ENCODE measurements at places on chromosomes 5 and 9.

- DNase-seq, result no peak
These were observed 34.0 kb upstream of the FCHO2 start for GRCh38 chr5:72921886-72922285.

DNA sequence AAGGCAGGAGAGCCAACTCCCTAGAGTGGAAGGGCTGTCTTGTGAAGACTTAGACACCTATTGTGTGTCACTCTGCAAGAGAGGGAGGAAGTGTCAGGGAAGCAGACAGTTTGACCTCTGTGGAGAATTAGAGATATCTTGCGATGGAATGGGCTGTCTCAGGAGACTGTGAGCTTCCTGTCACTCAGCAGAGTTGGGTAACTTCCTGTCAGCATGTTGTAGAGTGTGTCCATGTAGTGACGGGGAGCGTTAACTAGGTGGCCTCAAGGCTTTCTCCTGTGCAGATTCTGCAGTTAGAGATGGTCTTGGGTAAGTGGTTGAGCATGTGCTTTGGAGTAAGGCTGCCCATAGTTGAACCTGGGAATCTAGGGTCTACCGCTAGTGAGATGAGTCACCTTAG is 136.5 kb downstream of the KIF4B start:
- DNase-seq, result no peak

- no peak for DNase-seq
These were observed 212.4 kb downstream of the MAPKAP1 start for GRCh38 chr9:125494653-125494915.

- no peak for DNase-seq
These were observed at the start of gene BRINP1 for GRCh38 chr9:119368681-119369581. BRINP1 (minus strand) TSS chr9:119369435; CDS start chr9:119313355, 56,080 bp downstream.

DNA sequence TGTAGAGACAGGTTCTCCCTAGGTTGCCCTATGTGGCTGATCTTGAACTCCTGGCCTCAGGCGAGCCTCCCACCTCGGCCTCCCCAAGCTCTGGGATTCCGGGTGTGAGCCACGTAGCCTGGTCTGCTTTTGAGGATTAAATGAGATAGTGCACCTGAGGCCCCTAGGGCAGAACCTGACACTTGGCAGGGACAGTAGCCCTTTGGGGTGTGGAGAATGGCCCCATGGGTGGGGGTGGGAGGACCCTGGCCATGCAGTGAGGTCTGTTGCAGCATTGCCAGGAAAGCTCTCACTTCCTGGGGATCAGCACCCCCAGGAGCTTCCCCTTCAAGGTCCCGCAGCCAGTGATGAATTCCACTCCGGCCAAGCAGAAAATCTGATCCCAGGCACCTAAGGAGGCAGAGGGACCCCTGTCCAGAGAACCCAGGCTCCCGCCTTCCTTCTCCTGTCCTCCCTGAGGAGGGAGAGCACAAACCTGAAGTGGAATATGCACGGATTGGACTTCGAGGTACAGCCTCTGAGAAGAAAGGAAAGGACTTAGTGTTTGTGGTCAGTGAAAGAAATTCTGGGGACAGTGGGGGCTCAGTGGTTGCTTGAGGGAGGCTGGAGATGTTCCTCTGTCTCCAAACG is 73.9 kb upstream of the UNC5A start:
- no peak for DNase-seq

- no peak for DNase-seq
These were observed 158.1 kb downstream of the HACD4 start for GRCh38 chr9:20873240-20873865.

DNA sequence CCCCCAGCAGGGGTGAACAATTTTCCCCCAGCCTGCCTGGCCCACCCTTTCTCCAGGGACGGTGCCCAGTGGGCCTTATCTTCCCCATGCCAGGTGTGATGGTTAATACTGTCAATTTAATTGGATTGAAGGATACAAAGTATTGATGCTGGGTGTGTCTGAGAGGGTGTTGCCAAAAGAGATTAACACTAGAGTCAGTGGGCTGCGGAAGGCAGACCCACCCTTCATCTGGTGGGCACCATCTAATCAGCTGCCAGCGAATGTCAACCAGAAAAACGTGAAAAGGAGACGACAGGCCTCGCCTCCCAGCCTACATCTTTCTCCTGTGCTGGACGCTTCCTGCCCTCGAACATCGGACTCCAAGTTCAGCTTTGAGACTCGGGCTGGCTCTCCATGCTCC is 5.6 kb upstream of the FUT7 start:
- DNase-seq, result no peak

Data from GM06990 (cell line).